Aorta (tissue), 5 donors: ENCODE measurements at places on chromosomes 7 and 10. TPM values are rescaled to one million over a fixed set of nuclear protein-coding genes. Genes with fewer than 3 reads are reported as not detected.
A peak's percentile ranks its signal among the peaks of the same experiment; 100 is the strongest.

DNA sequence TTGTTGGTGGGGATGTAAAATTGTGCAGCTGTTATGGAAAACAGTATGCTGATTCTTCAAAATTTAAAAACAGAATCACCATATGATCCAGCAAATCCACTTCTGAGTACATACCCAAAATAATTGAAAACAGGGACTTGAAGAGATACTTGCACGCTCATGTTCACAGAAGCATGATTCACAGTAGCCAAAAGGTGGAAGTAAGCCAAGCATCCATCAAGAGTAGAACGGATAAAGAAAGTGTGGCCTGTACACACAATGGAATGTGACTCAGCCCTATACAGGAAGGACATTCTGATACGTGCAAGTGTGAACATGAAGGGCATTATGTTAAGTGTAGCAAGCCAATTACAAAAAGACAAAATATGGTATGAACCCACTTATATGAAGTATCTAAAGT lies 696.7 kb upstream of the CELF2 start:
- no peaks in the 10 kb centered on the region for H3K36me3 ChIP-seq
- no peak overlapping the region for H3K4me3 ChIP-seq
- H3K27ac ChIP-seq: no peak overlapping the region
- H3K4me1 ChIP-seq: peaks cover 3% of the 10 kb centered on the region
- no peak for DNase-seq

Gene ZNF33B
- total RNA-seq: 15.7 TPM

DNA sequence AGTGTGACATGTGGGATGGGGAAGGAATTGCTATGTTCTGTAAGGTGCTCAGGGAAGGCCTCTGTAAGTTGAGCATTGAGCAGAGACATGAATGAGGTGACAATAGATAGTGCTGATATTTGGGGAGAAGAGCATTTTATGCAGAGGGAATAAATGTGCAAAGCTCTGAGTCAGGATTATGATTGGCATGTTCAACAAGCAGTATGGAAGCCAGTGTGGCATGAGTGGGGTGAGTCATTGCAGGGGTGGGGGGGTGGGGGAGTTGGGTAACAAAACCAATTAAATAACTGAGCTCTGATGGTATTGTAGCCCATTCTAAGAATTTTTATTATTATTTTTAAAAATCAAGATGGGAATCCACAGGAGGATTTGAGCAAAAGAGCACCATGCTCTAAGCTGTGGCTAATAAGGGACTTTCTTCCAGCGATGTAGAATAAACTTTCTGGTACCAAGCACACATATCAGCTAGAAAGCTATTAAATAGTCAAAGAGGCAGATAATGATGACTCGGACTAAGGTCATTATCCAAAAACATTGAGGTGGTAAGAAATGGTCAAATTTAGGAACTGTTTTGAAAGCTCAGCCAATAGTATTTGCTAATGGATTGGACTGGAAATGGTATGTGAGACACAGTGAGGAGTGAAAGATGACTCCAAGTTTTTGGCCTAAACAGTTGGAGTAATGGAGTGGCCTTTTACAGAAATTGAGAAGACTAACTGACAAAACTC lies 96.4 kb downstream of the PRKG1 start:
- no peaks in the 10 kb centered on the region for H3K27me3 ChIP-seq
- no peaks in the 10 kb centered on the region for H3K36me3 ChIP-seq
- no peak overlapping the region for H3K27ac ChIP-seq
- H3K4me3 ChIP-seq: no peak overlapping the region
- H3K4me1 ChIP-seq: no peaks in the 10 kb centered on the region

GRCh38 chr10:116385994-116386809 lies 41.4 kb upstream of the PNLIPRP3 start:
- H3K36me3 ChIP-seq: no peaks in the 10 kb centered on the region
- no peak overlapping the region for H3K27ac ChIP-seq
- H3K4me3 ChIP-seq: no peak overlapping the region

Gene ZNF511
- 28.5 TPM for total RNA-seq

- no peak overlapping the region for H3K27ac ChIP-seq
- no peaks in the 10 kb centered on the region for H3K36me3 ChIP-seq
- no peak for DNase-seq
Observed at GRCh38 chr7:95951531-95951930, 179.2 kb downstream of the DYNC1I1 start.

DNA sequence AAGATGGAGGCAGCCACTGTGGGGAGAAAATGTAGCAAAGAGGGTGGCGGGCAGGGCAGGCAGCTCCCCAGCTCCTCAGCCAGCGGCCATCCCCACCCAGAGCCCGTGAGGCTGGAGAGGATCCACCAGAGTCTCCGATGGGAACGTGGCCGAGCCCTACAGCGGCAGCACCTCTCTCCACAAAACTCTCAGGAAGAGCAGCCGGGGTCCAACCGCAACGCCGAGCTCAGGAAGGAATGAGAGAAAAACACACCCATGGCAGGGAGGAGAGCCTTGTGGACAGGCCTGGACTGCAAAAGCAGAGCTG lies 54.0 kb upstream of the ADGRA1 start:
- no peaks in the 10 kb centered on the region for H3K27me3 ChIP-seq
- no peak for DNase-seq
- no peaks in the 10 kb centered on the region for H3K4me1 ChIP-seq
- no peak overlapping the region for H3K27ac ChIP-seq
- no peak overlapping the region for H3K4me3 ChIP-seq
- H3K36me3 ChIP-seq: no peaks in the 10 kb centered on the region

Gene CUZD1
- total RNA-seq: 1.1 TPM

GRCh38 chr10:63525021-63525420 lies 3.8 kb downstream of the REEP3 start:
- H3K27me3 ChIP-seq: no peaks in the 10 kb centered on the region
- no peak overlapping the region for H3K27ac ChIP-seq
- no peak overlapping the region for H3K4me3 ChIP-seq
- H3K36me3 ChIP-seq: no peaks in the 10 kb centered on the region
- DNase-seq: no peak

- no peak overlapping the region for H3K27ac ChIP-seq
- H3K27me3 ChIP-seq: no peaks in the 10 kb centered on the region
- H3K36me3 ChIP-seq: no peaks in the 10 kb centered on the region
- H3K4me1 ChIP-seq: no peaks in the 10 kb centered on the region
- no peak overlapping the region for H3K4me3 ChIP-seq
Observed at GRCh38 chr10:43340619-43341018, 30.8 kb upstream of the FXYD4 start.

DNA sequence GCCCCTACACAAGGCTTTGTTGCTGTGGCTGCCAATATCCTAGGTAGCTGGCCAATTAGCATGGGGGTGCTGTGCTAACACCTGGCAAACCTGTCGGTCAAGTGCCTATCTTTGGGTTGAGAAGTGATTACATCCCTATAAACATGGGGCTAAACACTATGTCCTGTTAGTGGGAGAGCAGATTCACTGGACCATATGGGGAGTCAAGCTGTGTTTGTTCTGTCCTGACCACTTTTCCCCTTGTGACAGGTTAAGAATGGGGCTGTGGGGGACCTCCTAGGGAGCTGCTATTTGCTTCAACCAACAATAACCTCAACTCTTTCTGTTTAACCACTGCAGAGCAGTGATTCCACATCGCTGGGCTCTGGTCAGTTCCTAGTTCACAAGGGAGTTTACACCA lies 151.5 kb upstream of the AOAH start:
- H3K36me3 ChIP-seq: no peaks in the 10 kb centered on the region
- no peak for DNase-seq
- no peaks in the 10 kb centered on the region for H3K4me1 ChIP-seq
- no peak overlapping the region for H3K27ac ChIP-seq
- H3K27me3 ChIP-seq: no peaks in the 10 kb centered on the region

Gene MYH16
- 0.29 TPM for total RNA-seq

- no peaks in the 10 kb centered on the region for H3K27me3 ChIP-seq
- no peak overlapping the region for H3K4me3 ChIP-seq
- no peaks in the 10 kb centered on the region for H3K4me1 ChIP-seq
- H3K36me3 ChIP-seq: peaks cover 2% of the 10 kb centered on the region
Observed at GRCh38 chr10:121838931-121839330, 88.9 kb downstream of the ATE1 start.

GRCh38 chr7:40194745-40195144 lies 59.9 kb downstream of the SUGCT start:
- no peak overlapping the region for H3K27ac ChIP-seq
- no peaks in the 10 kb centered on the region for H3K4me1 ChIP-seq
- no peak overlapping the region for H3K4me3 ChIP-seq

Gene NPC1L1
- total RNA-seq: 1.1 TPM

Gene ACSM6
- total RNA-seq: not detected

Gene LRRD1
- total RNA-seq: not detected

GRCh38 chr7:28479507-28479947 lies 67.2 kb downstream of the CREB5 start:
- DNase-seq: no peak
- no peak overlapping the region for H3K27ac ChIP-seq

- H3K4me3 ChIP-seq: peak within 1 kb of the TSS; percentile 69
- H3K27ac ChIP-seq: no peak within 1 kb of the TSS
- no peaks in the 10 kb centered on the region for H3K27me3 ChIP-seq
- H3K4me1 ChIP-seq: peaks cover 9% of the 10 kb centered on the region
Observed at GRCh38 chr7:42911454-42912447, at the start of gene C7orf25. Gene C7orf25, minus strand, starts transcription at chr7:42912070. Its CDS starts 1,170 bp downstream, at chr7:42910900.

DNA sequence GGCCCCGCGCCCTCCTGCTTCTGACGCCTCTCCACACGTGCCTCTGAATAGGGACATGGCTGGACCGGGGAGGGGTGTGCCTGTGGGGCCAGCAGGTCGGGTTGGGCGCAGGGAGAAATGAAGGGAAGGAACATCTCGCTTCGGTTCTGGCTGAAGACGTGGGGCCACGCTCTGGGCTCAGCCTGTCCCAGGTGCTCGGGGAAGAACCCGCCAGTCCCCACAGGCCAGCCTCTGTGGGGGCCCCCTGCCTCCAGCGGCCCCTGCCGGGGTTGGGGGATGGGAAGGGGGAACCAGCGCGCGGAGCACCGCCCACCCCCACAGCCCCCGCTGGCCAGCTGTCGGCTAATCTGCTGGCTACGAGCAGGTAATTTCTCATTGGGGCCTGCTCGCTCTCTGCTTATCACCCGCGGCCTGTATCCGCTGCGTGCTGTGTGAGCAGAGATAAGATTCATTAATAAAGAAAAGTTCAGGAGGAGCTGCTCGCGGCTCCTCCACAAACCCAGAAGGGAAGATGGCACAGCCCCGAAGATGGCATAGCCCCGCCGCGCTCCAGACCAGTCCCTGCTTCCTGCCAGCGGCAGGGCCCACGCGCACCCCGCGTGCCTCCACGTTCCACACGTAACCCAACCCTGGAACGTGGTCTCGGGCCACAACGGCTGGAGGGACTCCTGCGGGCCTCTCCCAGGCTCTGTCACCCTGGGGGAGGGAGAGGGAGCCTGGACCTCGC lies 186.2 kb downstream of the ELFN1 start:
- no peaks in the 10 kb centered on the region for H3K27me3 ChIP-seq
- no peak overlapping the region for H3K27ac ChIP-seq
- peak; percentile 70 for DNase-seq

- no peaks in the 10 kb centered on the region for H3K27me3 ChIP-seq
- H3K4me3 ChIP-seq: no peak overlapping the region
- no peaks in the 10 kb centered on the region for H3K36me3 ChIP-seq
- H3K4me1 ChIP-seq: no peaks in the 10 kb centered on the region
- no peak for DNase-seq
Observed at GRCh38 chr7:32680259-32681173, 185.2 kb downstream of the AVL9 start.

Gene PARG
- 32.0 TPM for total RNA-seq

DNA sequence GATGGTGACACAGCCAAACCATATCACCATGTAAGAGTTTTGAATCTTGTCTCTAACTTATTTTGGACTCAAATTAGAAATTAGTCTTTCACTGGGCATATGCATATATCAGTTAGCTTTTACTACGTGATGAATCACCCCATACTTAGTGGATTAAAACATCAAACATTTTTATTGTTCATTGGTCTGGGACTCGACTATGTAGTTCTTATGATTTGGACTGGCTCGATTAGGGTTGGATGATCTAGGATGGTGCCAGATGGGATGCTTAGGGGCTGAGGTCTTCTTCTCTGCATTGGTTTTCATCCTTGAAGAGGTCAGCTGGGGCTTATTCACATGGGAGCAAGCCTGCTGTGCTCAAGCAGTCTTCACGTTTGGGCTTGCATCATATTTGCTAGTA lies 264.9 kb downstream of the EXOC4 start:
- H3K27me3 ChIP-seq: no peaks in the 10 kb centered on the region
- DNase-seq: no peak
- no peaks in the 10 kb centered on the region for H3K4me1 ChIP-seq
- no peak overlapping the region for H3K4me3 ChIP-seq
- no peaks in the 10 kb centered on the region for H3K36me3 ChIP-seq
- H3K27ac ChIP-seq: no peak overlapping the region

Gene PRR15
- total RNA-seq: 1.1 TPM

DNA sequence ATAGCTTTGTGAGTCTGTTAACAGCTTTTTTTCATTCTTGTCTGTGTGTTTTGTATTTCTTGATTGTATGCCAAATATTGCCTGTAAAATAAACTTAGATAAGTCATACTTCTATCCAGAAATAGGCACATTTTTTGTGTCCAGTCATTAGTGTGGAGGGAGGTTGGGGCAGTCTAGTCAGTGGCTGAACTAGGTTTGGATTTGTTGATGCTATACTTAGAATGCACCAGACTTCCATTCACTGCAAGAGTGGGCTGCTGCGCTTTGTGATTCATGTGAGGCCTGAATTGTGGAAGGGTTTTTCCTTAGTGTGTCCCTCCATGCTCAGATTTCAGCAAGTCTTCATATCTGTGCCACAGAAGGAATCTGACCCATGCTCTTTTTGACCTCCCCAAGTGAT lies 50.0 kb downstream of the TRUB1 start:
- H3K4me1 ChIP-seq: peaks cover 6% of the 10 kb centered on the region
- H3K27ac ChIP-seq: no peak overlapping the region
- peak; percentile 58 for DNase-seq
- no peaks in the 10 kb centered on the region for H3K36me3 ChIP-seq
- H3K27me3 ChIP-seq: no peaks in the 10 kb centered on the region
- no peak overlapping the region for H3K4me3 ChIP-seq

Gene TMEM229A
- not detected for total RNA-seq

DNA sequence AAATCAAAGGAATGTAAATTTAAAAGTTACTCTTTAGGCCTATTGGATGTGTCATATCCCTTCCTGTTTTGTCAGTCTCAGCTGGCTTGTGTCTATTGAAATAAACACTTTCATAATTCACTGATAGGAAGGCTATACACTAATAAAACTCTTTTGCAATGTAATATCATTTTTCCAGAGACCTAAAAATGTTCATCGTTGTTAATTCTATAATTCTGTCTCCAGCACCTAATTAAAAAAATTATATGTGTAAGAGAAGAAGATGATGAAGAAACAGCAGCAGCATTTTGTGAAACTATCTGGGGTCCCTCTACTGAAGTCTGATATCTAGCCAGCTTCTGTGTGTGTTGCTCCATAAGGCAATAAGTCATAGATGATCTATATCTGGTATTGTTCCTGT lies 602.7 kb downstream of the ETV1 start:
- no peaks in the 10 kb centered on the region for H3K4me1 ChIP-seq
- H3K27ac ChIP-seq: no peak overlapping the region
- DNase-seq: no peak
- no peaks in the 10 kb centered on the region for H3K27me3 ChIP-seq

GRCh38 chr10:94199565-94199964 lies 163.2 kb downstream of the NOC3L start:
- no peaks in the 10 kb centered on the region for H3K36me3 ChIP-seq
- no peaks in the 10 kb centered on the region for H3K27me3 ChIP-seq
- H3K4me3 ChIP-seq: no peak overlapping the region
- no peak for DNase-seq
- no peaks in the 10 kb centered on the region for H3K4me1 ChIP-seq
